ELR (cell line): ENCODE measurements at places on chromosomes 4 and X.

GRCh38 chrX:104315555-104315954 lies 60.8 kb upstream of the ESX1 start:
- peak; percentile 82 for DNase-seq

DNA sequence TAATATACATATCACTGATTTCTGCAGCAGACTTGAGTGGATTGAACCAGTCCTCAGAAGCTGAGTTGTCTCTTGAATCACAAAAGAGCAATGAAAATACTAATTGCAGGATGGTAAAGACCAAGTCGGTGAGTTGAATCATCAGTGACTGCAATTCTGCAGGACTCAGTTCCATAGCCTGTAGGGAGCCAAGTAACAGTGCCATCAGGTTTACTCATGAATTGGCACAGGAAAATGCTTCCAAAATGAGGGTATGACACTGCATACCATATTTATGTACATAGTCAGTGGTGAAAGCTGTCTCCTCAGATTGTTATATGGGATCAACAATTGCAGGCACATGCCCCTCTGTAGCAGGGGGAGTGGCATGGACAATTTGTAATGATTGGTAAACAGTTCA lies 192.8 kb downstream of the CCNG2 start:
- peak; percentile 20 for DNase-seq

DNA sequence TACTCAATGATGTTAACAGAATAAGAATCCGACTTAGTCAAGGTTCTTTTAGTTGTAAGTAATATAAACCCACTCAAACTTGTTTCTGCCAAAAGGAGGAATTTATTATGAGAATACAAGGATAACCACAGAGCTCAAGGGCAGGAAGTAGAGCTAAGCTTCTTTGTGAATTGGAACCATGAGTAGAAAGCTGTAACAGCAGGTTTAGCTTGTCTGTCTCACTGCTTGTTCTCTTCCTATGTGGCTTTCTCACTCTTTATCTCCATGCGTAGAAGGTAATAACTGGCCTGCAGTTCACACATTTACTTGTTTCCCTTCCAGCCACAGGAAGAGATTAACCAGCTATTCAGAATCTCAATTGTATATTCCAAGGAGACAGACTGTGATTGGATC lies 378.3 kb downstream of the PPP1R2C start:
- no peak for DNase-seq

DNA sequence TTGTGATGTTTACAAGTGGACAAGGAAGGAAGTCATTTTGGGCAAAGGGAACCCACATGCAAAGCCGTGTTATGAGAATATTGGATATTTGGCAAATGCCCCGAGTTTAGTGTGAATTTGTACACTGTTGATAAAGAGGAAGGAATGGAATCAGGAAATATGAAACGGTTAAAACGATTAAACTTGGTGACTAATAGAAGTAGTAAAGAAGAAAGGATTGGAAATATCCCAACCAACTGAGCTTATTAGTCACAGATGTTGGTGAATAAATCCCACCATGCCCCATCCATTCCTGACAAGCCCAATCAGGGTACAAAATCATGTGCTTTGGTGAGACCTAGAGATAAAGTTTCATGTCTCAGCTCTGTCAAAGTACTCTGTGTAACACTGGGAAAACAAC lies 22.0 kb downstream of the ARHGAP24 start:
- DNase-seq = peak; percentile 91

DNA sequence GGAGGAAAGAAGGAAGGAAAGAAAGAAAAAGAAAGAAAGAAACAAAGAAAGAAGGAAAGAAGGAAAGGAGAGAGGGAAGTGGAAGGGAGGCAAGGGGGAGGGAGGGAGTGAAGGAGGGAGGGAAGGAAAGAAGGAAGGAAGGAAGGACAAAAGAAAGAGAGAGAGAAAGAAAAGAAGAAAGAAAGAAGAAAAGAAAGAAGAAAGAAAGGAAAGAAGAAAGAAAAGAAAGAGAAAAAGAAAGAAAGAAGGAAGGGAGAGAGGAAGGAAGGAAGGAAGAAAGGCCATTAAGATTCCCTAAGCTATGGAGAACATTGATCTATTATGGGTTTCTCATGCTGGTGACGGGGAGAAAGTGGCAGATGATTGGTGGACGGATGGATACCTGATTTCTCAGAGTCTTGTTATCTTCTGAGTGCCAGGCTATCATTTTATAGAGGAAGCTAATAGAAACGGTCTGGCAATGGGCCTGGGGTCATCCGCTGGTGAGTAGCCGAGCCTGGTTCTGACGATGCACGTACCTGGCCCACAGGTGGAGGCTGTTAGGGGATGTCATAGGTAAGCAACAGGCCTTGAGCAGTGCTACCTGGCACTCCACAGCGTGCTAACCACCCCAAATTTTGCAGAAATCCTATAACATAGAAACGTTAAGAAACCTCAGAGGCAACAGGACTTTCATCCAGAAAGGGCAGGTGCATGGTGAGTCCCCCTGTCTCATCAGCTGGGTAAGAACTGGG lies 142.9 kb downstream of the SHOX start:
- DNase-seq = no peak

DNA sequence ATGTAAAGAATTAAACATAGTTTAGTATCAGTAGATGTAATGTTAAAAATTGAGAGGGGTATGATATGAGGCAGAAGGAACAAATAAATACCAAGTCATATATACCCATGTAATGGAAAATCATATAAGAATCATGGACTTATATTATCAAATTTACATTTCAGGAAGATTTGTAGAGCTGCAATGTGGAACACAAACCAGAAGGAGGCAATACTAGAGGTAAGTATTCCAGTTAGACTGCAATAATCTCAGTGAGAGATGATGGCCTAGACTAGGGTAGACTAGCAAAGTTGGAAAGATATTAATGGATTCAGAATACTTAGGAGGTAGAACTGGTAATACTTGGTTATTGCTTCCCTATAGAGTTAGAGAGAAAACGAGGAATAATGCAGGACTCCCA lies 603.0 kb upstream of the KLHL4 start:
- no peak for DNase-seq

DNA sequence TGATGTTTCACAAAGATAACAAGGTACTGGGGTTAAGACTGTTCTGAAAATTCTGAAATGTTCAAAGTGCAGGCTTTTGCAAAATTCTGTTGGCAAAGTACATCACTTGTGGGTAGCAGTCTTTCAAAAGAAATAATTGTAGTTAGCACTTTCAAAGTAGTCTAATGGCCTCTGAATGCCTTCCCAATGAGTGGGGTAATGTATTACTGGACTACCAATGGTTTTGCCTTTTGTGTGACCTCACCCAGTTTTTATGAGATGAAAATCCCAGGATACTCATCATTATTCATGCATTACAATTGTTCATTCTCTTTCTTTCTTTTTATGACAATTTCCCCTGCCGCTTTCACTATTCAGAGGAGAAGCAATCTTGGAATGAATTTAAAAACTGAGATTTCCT lies 686.1 kb downstream of the GLUD2 start:
- no peak for DNase-seq

- no peak for DNase-seq
These were observed 4.9 kb downstream of the CPEB2 start for GRCh38 chr4:15007201-15007600.
